T-helper 9 cell (primary cell): ENCODE measurements at places on chromosomes 11 and 22.
A peak's percentile ranks its signal among the peaks of the same experiment; 100 is the strongest.

- no peak for DNase-seq
Observed at GRCh38 chr22:45540122-45540521, 37.4 kb downstream of the FBLN1 start.

- no peak for DNase-seq
Observed at GRCh38 chr11:59289356-59290181, 69.1 kb upstream of the OR5AN1 start.

DNA sequence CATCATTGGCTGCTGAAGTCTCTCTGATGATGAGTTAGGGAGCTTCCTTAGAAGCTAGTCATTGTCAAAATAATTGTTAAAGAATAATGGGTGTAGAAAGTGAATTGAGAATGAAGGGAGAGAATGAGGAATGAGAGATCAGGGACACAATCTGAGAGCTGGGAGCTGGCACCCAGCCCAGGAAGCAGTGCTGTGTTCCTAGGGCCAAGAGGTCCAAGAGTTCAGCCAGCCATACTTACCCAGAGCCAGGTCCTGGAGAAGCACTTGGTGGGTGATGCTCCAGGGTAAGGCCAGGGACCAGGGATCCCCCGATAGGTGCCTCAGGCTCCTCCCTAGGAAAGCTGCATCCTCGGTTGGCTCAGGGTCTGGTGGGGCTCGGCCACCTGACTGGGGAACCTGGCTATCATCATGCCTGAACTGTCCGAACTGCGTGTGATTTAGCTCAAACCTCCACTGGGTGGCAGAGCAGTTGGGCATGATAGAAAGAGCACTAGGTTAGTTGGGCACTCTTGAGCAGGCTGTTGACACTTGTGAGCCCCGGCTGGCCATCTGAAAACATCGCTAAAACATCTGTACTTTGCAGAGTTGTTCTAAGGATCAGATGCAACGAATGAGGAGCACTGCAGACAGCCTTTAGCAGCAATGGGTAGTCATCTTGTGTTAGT is 123.9 kb upstream of the NCAM1 start:
- DNase-seq, result no peak

GRCh38 chr22:44449061-44449682 is 48.9 kb downstream of the RTL6 start:
- DNase-seq, result no peak

DNA sequence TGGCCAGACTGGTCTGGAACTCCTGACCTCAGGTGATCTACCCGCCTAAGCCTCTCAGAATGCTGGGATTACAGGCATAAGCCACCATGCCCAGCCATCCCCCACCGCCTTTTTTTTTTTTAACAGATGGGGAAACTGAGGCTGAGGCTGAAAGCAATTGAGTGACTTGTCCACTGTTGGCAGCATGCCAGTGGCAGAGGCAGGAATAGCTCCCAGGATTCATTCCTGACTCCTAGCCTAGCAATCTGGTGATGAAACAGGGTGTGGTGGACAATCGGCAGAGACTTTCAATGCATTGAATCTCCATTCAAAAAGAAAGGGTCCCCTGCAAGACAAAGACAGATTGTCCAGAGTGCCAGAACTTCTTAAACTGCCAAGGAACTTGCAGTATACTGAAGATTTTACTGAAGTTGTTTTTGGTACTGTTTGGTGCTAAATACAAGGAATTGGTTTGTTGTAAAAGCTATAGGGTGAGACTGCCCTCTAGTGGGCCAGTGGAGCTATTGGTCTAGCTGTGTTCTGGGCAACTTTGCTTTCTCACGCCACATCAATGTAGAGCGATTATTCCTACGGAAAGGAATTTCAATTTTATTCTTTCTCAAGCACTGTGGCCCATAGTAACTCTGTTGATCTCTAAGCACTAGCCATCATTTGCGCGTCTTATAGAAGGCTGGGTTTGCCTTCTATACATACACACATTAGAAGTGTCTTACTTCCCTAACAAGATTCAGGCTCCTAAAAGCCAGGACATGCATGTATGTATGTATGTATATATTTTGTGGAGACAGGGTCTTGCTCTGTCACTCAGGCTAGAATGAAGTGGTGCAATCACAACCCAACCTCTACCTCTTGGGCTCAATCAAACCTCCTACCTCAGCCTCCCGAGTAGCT is 21.0 kb downstream of the C22orf31 start:
- DNase-seq, result peak; percentile 54

- no peak for DNase-seq
Observed at GRCh38 chr11:77642228-77642627, 4.6 kb upstream of the CLNS1A start.

DNA sequence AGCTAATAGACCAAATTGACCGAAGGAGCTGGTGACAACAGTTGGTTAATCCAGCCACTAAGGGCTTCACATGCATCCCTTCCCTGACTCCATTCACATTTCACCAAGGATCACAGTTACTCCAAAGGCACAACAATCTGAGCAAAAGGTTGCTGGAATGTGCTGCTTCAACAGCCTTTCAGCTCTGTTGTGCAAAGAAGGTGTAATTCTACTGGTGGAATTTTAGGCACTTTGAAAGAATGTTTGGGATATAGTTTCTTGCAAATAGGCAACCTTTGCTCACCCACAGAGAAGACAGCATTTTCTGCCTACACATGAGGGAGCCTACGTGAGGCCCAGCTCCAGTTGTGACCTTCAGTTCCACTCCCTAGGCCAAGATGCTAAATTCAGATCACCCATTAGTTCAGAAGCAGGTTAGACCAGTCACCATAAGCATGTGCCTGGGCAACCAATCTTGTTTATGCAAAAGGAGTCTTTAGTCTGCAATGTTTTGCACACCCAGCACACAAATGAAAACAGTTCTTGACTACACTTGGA is 21.6 kb upstream of the FCHSD2 start:
- no peak for DNase-seq

DNA sequence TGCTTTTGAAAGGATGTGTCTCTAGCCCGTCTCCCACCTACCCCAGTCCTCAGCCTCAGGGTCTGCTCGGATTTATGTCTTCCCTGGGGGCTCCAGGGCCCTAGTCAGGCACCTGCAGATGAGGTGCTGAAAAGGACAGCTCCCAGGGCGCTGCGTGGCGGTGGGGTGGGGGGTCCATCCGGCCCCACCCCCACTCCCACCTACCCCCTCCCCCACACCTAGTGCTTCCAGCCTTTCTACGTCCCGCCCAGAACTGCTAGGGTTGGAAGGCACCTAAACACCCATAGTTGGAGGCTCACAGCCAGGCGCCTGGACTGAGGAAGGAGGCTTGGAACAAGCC is 1.4 kb upstream of the ROBO3 start:
- DNase-seq, result no peak

GRCh38 chr22:40552070-40552469 is 84.4 kb downstream of the MRTFA start:
- DNase-seq, result no peak

DNA sequence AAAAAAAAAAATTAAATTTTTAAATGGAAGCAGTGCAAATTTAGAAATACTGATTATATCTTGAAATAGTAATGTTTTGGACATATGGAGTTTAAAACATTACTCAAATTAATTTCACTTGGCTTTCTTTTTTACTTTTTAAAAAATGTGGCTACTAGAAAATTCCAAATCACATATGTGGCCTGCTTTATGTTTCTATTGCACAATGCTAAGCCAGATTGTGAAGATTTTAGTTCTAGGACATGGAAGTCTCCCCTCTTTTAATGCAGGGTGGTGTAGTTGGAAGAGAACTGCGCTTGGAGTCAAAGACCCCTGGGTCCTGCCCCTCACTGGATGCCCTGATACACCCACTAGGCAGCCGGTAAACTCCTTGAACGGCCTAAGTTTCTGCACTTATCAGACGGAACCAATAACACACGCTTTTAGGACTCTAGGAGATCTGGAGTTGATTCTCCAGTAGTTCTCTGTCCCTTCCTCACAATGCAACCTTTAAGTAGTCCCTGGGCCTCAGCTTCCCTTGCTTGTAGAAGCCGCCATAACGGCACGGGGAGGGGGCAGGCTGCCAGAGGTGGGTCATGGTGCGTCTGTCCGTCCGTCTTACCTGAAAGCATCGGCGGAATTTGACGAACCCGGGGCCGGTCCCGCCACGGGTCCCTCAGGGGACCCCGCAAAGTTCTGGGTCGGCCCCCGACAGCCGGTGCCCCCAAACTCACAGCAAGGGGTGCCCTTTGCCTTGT is 505 bp downstream of the FAM227A start:
- DNase-seq, result no peak
